Putamen (tissue), 1 donor: ENCODE measurements at places on chromosomes 2 and 18.

- DNase-seq: no peak
Observed at GRCh38 chr2:75959724-75960471, 249.2 kb upstream of the GCFC2 start.

- DNase-seq: no peak
Observed at GRCh38 chr2:205656461-205656860, 25.8 kb upstream of the NRP2 start.

GRCh38 chr18:47917923-47918610 is 12.4 kb downstream of the SMAD2 start:
- DNase-seq: no peak

DNA sequence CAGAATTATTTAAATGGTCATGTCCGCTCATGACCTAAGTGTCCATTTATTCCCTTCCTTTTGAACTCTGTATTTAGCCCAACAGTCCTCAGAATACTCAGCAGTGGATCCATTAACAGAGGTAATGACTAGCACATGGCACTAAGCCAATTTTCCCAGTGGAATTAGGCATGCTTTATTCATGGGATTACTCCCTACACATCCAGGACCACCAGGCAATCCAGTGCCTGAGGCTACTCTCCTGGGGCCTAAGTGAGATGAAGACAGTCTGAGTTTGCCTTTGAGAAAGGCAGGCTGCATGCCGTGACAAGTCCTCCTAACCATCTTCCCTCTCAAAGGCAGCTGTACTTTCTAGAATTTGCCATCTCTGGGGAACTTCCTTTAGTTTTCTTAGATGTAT is 128.6 kb downstream of the SPOPL start:
- no peak for DNase-seq

DNA sequence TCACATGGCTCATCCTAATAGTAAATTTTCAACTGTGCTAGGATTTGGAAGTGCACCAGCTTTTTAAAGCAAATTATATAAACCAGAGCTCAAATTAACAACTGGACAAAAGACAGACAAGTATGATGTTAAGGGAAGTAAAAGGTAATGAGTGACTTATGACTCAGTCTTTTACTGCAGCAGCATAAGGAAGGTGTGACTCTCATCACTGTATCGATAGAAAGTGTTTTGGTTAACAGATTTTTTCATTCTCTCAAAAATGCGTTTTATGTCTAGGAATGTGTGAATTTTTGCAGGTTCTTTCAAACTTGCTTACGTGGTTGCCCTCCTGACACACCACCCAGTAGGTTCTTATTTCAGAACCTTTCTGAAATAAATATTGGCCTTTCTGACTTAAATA is 244.2 kb upstream of the BOD1L2 start:
- no peak for DNase-seq

DNA sequence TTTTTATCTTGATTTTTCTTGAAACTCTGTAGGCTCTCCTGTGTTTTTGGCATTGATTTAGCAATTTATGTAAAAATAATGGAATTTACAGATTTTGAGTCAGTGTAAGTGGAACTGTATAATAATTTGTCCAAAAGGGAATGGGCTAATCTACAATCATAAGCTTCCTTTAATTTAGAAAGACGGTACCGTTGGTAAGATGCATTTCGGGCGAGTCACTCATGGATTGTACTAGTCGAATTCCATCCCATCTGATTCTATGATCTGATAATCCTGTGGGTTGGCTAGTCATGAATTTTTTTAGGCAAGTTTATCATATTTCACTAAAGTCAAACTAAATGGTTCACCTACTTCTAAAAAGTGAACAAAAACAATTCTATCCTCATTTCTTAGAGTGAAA is 133.4 kb downstream of the ZNF407 start:
- no peak for DNase-seq

DNA sequence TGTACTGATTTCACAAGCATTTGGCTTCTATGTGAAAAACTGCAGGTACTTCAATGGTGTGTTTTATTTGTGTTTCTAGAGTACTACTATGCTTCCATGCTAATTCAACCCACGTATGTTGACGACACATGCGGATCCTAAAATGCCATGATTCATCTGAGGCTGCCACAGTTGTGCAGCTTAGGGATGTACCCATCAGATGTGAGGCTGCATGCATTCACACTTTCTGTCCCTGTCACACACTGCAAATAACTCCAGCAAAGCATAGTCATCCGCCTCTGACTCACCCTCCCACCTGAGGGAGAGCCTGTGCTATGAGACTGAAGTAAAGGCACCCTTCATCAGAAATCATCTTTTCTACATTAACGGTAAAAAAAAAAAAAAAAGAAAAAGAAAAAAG is 22.1 kb upstream of the SERTAD2 start:
- DNase-seq: peak; percentile 55

DNA sequence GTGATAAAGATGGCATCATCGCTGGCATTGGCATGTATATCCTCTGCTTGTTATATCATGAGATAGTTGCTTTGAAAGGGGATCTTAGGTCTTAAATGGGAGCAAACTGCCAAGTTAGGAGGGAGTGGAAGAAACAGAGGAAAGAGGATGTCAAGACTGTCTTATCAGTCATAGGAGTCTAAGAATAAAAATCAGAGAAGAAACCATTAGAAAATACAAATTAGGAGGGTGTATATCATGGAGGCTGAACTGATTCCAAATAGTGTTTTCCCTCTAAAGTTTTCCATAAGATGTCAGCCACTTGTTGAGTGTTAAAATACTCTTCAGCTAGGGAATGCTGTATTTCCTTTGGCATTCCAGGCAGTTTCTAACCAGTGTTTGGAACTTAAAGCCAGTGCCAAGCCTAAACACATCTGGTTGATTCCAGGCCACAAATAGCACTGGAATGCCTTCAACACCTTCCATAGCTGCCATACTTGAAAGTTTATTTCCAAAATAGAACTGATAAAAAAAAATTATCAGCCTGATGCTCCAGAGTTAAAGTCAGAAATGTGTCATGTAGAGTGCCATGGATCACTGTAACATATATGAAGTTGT is 129.4 kb downstream of the ZEB2 start:
- no peak for DNase-seq
